OCI-M1 (cell line): ENCODE measurements at places on chromosomes 3 and 15.

DNA sequence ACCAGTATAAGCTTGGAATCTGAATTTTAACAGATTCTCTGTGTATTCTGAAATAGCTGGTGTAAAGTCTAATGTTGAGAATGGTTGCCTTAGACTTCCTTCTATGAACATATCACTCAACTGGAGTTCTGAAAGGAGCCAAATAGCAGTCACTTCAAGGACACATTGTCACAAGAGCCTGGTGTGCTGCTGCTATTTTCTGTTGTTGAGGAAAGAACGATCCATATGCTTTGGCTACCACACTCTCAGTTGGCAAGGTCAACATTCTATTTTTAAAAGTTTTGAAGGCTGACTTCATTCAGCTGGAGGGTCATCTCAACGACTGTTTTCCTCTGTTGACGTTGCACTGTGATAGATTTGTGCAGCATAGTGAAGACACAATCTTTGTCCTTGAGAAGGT, 248.7 kb downstream of the TUSC7 start:
- no peak for DNase-seq

DNA sequence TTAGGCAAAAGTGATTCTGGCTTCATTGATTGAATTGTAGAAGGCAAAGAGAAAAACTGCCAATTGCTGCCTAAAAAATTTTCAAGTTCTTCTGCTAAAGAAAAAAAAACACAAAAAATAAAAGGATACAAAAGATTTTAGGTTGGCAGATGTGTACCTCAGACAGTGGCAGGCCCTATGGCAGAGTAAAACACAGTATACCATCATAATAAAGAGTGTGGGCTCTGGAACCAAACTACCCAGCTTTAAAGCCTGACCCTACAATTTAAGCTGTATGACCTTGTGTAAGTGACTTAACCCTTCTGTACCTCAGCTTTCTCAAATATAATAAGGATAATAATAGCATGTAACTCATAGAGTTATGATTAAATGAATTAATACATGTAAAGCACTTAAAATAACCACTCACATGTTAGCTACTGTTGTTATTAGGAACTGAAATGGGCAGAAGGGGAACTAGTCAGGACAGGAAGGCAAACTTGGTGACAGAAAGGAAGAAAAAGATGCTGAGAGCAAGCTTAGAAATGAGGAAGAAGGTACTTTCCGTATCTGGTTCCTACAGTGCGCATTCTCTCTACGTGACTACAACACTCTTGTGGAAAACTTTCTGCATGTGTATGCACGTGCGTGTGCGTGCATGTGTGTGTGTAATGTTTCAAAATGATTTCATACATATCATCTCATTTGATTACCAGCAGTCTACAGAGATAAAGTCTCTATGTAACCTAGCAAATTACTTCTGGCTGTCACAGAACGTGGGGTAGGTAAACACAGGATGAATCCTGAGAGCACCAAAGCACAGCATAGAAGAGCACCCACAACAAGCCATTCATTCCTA, 13.6 kb upstream of the GATM start:
- DNase-seq = no peak

- no peak for DNase-seq
Observed at GRCh38 chr3:153673853-153674252, 447.3 kb upstream of the ARHGEF26 start.

DNA sequence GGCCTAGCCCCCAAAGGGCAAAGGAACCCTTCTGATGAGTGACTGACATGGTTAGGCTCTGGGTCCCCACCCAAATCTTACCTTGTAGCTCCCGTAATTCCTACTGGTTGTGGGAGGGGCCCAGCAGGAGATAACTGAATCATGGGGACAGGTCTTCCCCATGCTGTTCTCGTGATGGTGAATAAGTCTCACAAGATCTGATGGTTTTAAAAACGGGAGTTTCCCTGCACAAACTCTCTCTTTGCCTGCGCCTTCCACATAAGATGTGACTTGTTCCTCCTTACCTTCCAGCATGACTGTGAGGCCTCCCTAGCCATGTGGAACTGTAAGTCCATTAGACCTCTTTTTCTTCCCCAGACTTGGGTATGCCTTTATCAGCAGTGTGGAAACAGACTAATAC, 16.9 kb downstream of the TKT start:
- no peak for DNase-seq

DNA sequence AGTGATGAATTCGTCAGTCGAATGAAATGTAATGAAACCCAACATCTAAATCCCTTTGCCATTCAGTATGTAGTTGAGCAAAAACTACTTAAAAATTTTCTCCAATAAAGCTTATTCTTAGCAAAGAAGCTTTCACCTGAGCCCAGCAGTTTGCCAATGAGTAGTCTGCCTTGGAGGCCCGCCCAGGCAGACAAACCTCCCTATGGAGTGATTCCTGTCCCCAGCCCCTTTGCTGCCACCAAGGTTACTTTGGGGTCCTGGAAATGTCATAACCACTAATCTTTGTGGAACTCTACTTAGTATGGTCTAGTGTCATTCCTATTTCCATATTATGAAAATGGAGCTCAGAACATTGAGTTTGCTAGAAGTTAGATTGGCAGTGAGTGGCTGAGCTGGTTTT, 12.1 kb downstream of the UBAP1L start:
- DNase-seq = no peak
